ELR (cell line): ENCODE measurements at places on chromosomes 4 and X.

- no peak for DNase-seq
Observed at GRCh38 chr4:6113641-6114040, 86.7 kb downstream of the JAKMIP1 start.

GRCh38 chr4:145639186-145639698, 20.1 kb downstream of the MMAA start:
- DNase-seq: no peak

GRCh38 chrX:105662248-105662647, 160.1 kb upstream of the NRK start:
- DNase-seq: no peak

DNA sequence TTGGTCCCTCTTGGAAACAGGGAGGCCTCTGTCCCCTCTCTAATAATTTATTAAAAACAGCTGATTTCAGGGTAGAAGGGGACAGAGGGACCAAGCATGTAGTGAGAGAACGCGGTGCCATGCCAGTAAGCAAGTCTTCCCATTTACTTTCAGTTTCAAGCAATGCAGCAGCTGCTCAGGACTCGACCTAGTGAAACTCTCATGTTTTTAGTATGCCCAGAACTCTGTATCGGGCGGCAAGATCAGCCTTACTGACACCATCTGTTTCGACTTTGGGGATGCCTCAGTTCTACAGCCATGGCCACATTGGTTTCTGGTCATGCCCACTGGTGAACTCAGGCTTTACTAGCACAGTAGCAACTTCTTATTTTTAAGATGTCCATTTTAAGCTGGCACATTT, 40.6 kb downstream of the ZNF81 start:
- no peak for DNase-seq

- no peak for DNase-seq
Observed at GRCh38 chr4:155881555-155881954, 15.5 kb upstream of the ASIC5 start.

- DNase-seq: peak; percentile 87
Observed at GRCh38 chrX:41779030-41779564, 55.1 kb downstream of the GPR82 start.

GRCh38 chr4:138097912-138098600, 144.1 kb downstream of the SLC7A11 start:
- no peak for DNase-seq

GRCh38 chrX:70826715-70827114, 81.8 kb downstream of the TEX11 start:
- DNase-seq: no peak

DNA sequence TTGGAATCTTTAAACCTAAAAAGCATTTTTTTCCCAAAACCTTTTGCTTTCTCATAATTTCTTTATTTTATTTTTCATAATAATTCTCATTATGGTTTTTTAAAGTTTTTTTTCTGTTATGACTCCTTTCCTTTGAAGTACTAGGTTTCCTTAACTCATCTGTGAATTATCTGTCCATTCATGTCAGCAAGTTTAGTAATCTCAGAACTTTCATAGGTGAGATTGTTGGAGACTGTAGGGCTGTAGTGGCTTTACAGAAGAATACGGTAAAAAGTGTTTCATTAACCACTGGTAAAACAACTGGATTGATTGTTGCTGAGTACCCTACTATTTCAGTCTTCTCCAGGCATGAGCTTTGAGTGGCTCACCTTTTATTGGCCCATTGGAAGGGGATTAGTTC, 361.7 kb upstream of the PPP1R2C start:
- no peak for DNase-seq

- DNase-seq: no peak
Observed at GRCh38 chrX:19836337-19836736, 51.1 kb downstream of the SH3KBP1 start.

DNA sequence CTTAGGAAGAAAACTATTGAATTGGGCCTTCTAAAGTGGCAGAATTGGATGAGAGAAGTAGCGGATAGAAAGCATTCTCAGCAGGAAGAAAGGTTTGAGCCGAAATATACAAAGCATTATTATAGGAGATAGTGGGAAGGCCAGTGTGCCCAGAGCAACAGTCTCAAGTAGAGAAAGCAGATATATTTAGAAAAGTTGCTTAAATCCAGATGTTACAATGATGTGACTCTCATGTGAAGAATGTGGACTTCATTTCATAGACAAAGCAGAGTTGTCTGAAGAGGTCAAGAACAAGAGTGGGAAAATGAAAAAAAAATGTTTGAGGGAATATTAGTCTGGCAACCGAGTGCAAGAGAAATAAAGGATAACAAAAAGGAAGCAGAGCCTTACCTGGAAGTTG, 66.9 kb downstream of the SYNPO2 start:
- peak; percentile 39 for DNase-seq

DNA sequence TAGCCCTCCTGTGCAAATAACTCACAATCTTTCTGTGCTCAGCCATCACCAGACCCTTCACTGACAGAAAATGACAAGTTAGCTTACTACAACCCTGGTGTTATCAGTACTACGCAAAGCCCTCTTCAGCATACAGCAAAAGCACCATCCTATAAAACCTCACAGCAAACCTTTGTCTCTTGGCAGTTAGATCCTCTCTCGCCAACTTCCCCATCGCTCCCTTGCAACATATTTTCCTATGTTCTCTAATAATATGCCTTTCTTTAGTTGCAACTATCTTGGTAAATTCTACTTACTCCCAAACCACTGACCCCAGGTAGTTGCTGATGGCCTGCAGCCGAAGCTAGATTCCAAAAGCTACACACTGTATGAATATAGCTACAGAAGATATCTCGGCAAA, 856.9 kb upstream of the FRG1 start:
- DNase-seq: no peak

DNA sequence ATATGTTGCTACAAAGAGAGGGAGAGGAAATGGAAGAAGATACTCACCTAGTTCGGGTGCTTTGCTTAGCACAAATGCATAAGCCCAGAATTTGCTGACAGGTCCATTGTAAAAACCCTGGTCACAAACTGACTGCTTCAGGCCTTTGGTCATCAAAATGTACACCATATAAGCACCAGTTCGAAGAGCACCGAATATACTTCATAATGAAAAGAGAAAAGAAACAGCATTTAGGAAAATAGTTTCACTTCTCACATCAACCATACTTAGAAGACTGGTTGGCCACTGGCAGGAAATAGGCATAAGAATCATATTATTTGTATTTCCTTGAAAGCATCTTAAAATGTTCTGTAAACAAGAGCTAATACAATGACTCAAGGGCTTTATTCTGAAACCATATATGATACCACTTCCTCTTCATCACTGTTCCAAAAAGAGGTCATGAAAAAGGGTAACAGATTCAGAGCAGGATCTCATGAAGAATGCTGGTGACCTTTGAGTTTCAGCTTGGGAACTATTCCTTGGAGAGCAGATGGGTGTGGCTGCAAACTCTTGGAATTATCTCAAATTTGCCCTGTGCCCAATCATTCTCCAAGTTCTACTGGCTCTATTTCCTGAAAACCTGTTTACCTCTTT, 138.7 kb downstream of the ELOVL6 start:
- peak; percentile 41 for DNase-seq

GRCh38 chr4:150164956-150165629, 86.8 kb downstream of the DCLK2 start:
- DNase-seq: peak; percentile 60

DNA sequence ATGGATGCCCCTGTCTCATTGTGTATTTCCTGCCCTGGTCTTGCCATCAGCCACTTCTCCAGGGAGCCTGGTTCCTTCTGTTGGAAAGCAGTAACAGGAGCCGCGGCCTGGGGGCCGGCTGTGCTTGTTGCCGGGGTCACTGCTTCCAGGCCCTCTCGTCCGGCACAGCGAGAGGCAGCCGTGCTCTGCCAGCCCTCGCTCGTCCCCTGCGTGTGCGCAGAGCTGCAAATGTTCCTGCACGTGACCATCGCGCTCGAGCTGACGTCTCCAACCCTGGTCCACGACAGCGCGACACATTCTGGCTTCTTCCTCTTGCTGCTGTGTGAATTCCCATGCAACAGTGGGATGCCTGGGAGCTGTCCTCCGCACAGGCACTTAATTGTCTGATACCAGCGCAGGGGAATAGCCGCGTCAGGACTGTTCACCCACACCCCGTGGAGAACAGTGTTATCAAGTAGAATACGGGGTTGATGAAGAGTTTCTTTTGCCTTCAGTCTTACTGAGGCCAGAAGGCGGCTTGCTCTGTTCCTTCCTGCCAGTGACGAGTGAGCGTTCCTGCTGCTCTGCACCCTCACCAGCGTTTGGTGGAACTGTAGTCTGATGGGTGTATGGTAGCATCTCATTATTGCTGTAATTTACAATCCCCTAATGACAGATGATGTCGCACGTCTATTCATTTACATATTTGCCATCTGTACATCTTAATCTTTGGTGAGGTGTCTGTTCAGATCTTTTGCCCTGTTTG, 12.3 kb downstream of the PDE6B start:
- DNase-seq: no peak

DNA sequence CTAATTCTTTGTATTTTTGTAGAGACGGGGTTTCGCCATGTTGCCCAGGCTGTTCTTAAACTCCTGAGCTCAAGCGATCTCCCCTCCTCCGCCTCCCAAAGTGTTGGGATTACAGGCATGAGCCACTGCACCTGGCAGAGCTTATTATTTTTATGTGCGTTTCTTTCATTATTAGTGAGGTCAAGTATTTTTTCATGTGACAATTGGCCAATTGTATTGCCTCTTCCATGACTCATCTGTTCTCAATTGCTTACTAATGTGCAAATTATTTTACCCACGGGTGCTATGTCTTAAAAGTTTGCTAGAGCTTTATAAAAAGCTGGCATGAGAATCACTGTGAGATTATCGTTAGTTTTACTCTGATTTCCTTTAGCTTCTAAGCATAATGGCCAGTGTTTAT, 13.0 kb upstream of the ARX start:
- peak; percentile 68 for DNase-seq

DNA sequence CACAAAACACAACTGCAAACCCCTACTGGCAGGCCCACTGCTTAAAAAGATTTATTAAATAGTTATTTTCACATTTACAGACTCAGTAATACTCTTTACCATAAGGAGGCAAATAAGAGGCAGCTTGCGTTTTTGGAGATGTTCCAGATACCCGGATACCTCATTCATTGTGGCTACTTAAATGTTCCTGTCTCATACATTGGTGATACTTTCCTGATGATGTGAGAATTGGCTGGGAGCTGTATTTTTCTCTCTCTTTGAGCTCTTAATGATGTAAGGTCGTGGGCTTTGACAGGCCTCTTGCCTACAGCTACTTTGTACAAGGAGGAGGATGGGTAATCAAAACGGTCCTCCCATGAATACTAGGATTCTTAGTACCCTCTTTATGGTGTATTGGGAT, 101.5 kb downstream of the AKAP4 start:
- no peak for DNase-seq

- DNase-seq: no peak
Observed at GRCh38 chr4:183808097-183808456, 97.0 kb upstream of the STOX2 start.

GRCh38 chr4:101972791-101973190, 182.3 kb downstream of the BANK1 start:
- DNase-seq: no peak
